ENCODE measurements at places on chromosomes 2 and 18. TPM values are rescaled to one million over a fixed set of nuclear protein-coding genes. Genes with fewer than 3 reads are reported as not detected.

DNA sequence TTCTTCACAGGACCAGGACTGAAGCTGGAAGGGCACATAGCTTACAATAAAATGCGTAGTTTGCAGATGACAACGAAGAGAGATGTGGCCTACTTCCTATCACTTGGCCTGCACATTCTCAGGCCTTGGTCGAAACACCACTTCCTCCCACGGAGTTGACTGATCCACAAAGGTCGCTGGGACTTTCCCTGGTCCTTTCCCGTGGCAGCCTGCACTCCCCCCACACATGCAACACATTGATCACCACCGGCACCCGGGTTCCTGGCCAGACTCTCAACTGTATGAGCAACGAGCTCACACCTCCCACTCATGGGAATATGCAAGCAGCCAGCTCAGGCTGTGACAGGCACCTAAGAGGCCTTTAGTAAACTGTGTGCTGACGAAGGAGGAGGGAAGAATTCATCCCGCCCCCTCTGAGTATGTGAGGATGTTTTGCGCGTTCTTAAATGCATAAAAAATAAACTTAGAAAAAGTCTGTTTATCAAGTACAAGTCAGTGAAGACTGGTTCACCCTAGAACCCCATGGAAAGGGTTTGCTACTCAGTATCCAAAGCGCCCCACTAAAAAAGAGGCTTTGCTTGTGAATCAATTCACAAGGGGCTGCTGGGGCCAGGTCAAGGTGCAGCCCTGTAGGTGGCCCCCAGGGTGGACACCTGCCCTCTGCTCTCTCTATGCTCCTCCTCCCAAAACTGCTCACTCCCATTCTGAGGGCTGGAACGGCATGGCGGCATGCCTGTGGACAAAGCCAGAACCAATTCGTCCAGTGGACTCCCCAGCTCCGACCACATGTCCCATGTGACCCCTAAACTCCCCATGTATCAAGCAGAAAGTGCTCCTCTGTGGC is 154.3 kb downstream of the EIPR1 start:
- no peak for DNase-seq

DNA sequence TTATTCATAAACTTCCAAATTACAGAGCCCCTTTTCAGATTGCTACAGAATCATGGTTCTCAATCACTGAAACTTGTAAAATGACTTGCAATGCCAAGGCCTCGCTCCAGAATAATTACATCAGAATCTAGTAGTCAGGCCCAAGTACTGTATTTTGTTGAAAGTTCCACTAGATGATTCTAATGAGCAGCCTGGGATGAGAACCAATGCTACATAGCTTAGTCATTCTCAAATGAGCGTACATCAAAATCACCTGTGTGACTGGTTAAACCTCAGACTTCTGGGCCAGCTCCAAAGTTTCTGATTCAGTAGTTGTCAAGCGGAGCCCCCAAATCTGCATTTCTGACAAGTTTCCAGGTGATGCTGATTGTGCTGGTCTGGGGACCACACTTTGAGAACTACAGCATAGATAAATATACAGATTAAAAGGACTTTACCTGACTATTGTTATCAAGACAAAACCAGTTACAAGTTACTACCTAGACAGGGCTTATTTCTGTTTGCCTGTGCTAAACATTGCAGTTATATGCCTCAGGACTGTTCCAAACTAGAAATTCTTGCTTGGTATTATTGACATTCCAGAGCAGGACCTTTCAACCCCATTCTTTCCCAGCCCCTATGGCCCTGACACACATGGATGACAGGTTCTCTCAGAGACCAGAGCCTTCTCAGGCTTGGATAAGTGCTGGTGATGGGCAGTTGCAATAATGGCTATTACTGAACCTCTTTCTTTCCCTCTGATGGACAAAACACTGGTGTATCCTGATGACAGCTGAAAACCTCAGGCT is 83.1 kb downstream of the UPP2 start:
- no peak for DNase-seq

The MAP3K19 gene
- total RNA-seq = not detected

The ST8SIA5 gene
- total RNA-seq = 0.33 TPM

The RRM2 gene
- total RNA-seq = 4.3 TPM
